ENCODE measurements at places on chromosomes 6 and 20.

DNA sequence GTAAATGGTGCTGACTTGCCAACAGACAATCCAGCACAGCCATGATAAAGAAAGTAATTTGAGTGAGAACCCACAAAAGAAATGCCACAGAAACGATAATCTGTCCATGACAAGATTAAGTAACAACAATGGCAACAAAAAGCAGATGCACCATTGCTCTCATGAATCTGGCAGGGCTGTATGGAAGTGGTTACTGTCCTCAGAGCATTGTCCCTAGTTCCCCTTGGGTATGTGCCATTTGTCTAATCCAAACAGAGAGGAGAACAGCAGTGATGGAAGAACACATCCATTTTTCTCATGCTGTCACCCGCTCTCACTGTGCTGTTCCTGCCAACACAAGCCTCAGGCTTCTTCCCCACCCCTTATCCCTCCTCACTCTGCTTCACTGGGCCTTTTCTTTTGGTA lies 65.8 kb downstream of the REV3L start:
- no peak for DNase-seq

DNA sequence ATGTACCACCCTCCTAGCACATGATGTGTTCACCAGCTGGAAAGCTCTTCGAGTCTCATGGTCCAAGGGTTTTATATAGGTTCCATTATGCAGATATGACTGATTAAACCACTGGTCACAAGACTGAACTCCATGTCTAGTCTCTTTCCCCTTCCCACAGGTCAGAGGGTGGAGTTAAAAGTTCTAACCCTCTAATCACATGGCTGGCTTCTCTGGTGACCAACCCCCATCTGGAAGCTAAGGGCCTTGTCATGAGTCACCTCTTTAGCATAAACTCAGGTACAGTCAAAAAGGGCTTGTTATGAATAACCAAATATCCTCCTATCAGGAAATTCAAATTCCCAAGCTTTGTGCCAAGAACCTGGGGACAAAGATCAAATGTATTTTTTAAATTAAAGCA lies 52.0 kb upstream of the KLHL31 start:
- DNase-seq: no peak

DNA sequence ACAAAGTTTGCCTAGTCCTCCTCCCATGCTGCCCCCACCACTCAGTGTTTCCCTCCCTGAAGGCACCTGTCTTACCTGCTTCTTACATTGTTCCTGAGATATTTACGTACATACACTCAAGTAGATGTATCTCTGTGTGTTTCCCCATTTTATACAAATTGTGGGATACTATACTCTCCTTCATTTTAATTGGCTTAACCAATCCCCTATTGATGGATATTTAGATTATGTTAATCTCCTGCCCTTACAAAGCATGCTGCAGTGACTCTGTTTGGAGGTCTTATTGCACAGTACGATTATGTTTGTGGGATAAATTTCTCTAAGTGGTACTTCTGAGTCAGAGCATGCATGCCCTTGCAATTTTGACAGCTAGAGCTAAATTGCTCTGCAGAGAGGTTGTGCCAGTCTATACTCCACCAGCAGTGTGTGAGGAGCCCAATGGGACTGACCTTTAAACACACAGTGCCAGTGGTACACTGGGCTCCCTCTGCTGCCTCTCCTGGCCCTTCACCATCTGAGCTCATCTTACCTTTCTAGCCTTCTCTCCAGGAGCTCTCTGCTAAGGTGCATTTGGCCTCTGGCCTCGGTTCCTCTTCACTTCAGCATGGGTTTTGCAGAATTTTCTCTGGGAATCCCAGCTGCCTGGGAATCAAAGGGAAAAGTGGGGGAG lies 57.4 kb downstream of the LYRM2 start:
- DNase-seq: no peak

DNA sequence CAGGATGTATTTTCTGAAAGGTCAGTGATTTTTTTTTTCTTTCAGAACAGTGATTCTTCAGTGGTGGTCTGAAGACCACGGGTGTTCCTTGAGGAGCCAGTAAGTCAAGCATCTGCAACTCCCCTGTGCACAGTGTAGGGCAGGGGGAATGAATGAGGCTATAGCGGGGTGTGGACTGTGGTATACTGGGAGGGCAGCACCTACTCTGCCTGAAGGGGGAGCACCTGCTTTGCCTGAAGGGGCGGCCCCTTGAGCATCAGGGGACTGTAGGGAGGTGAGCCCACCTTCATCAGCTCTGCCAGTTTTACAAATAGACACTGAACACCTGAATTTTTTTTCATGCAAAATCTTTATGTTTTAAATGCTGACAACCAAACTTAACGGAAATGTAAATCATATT lies 77.5 kb upstream of the RIPOR2 start:
- no peak for DNase-seq

DNA sequence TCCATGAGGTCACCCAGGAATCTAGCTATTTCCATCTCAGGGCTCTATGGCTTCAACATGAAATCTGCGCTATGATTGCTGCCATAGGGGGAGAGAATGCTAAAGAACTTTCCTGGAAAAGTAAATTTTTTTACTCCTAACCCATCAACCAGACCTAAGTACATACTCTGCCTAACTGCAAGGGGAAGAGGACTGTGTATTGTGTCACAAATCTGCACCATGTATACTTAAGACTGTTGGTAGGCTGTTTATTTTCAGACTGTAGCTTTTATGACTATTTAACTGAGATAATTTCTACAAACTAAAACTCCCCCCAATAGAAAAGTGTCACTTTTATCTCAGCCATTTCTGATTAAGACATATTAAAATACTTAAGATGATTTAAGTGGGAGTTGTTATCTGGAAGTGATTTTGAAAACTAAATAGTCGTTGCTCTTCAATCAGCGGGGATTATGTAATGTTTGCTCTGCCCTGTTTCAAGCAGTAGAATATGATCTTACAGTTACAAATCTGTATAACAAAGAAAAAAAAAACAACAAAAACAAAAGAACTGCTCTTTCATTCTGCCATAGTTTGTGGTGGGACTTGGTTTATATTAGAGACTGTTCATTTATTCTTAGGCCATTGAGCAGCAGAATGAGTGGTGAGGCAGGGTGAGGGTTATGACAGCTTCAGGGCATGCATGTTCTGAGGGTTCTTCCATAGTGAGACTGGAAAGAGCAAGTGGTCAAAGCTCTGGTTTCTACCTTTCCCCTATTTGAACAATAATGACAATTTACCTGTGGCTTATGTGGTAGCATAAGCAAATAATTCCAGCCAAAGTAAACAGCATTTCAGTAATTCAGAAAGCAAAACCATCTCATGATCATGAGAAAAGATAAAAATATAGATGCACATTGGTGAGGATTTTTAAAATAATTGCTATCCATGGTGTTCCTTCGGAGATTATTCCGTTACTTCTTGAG lies 126.3 kb upstream of the CEP162 start:
- DNase-seq: no peak

GRCh38 chr6:94462231-94462630 lies 1042.9 kb upstream of the EPHA7 start:
- no peak for DNase-seq

DNA sequence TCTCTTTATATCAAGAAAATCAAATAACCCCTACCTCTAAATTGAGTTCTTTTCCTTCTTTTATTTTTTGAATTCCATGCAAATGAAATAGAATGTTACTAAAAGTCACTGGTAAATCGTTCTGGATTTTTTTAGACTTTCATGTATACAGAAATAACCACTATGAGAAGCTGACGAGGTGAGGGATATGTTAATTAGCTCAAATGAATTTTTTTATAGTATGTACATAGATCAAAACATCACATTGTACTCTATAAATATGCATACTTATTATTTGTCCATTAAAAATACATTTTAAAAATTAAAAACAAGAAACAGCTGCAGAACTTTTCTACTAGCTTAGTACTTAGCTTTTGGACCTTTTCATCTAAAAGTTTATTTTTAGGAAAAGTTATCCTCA lies 165.4 kb downstream of the DOK5 start:
- DNase-seq: no peak

DNA sequence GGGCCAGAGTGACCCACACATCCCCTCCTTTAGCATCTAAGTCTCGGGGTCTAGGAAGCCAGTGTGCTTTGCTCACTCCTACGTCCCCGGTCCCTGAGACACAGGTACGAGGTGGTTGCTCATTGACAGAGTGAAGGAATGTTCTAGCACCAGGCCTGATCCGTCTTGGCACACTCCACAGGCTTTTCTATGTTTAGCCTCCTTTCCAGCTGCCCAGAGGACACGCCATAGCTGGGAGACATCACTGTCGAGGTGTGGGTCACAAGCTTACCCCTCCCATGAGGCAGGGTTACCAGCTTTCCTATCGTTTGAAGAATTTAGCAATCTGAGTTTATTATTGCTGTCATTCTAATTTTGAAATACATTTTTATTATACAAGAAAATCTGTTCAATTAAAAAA lies 30.4 kb upstream of the IER3 start:
- DNase-seq: no peak

GRCh38 chr6:4561773-4562400 lies 214.3 kb upstream of the CDYL start:
- DNase-seq: no peak

GRCh38 chr20:4043329-4043728 lies 28.0 kb upstream of the RNF24 start:
- DNase-seq: no peak

DNA sequence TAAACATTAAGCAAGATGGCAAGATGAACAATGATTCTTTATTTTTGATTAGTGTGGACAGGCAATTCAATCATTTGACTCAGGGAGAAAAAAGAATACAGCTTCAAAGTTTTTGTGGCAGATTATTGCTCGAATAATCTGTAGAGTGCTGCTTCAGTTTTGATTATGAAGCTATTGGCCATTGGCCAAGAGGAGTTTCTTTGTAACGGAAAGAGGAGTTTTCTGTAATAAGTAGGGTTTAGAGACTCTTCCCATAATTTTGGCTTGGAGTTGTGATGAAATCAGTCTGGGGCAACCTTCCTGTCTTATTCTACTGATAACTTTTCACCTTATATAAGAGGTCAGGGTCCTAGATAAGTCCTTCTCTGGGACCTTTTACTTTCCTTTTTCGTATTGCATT lies 256.7 kb upstream of the RAB32 start:
- DNase-seq: no peak
